ENCODE measurements at places on chromosomes 2 and 18.

GRCh38 chr2:160561551-160562295, 68.1 kb upstream of the RBMS1 start:
- no peak for DNase-seq

DNA sequence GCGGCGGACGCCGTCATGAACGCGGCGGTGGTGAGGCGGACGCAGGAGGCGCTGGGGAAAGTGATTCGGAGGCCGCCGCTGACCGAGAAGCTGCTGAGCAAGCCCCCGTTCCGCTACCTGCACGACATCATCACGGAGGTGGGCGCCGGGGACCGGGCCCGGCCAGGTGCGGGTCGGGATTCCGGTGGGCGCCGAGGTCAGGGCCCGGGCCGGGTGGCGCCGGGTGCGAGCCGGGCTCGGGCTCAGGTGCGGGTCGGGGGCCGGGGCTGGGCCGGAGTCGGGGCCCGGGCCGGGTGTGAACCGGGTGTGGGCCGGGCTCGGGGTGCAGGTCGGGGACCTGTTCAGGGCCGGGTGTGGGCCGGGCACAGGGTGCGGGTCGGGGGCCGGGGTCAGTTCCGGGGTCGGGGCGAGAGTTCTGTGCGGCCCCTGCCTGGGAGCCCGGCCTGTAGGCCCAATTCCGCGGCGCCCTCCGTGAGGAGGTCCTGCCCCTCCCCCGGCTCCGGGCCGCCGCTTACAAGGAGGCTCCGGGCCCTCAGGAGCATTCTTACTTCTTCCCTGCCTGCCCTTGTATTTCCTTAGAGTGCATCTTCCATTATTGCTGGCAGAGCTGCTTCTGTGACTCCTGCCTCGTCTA, 447 bp downstream of the TRAF3IP1 start:
- no peak for DNase-seq

- DNase-seq = no peak
Measured at GRCh38 chr2:21812766-21813165, 689.0 kb downstream of the TDRD15 start.

- DNase-seq = no peak
Measured at GRCh38 chr2:42804338-42804737, 12.0 kb upstream of the HAAO start.

DNA sequence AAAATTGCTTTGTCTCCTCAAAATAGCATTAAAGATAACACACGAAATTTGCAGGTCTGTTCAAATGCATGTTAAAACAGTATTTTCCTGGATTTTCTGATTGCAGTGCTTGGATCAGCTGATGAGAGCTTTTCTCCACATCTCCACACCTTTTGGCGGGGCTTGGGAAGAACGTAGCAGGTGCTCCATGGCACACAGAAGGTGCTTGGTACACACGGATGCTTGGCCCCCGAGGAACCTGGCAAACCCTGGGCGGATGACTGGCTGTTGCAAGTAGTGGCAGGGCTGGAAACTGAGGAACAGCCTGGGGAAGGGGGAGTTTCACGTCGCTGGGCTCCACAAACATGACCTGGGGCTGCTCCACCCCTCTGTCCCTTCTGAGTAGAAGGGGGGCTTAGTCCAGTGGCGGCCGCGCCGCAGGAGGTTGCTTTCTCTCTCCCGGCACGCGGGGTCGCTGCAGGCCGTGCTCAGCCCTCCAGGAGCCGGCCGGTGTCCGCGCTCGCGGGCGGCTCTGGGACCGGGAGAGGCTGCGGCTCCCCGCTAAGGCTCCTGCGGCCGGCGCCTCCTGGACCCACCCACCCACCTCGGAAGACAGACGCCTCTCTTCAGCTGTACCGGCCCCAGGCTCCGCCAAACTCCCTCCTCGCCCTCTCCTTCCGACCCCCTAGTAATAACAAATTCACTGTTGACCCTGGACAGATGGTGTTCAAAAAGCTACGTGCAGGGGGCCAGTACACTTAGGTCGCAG, 69.3 kb downstream of the MARCO start:
- DNase-seq = no peak

DNA sequence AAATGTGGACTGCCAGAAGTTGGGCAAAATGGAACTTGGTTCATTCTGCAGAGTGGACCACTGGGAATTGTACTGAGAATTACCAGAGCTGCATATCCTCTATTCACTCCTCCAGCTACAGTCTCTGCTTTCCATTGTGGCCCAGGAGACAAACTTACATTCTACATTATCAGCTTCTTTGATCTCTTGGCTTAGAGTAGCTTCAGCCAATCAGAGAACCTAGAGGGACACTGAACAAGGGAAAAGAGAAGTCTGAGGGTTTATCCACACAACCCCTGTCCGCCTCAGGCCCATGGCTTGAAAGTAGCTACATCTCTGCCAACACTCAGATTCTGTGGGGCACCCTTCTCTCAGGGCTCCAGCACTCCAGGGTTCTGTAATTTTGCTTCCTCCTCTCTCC, 251.1 kb downstream of the TRIB2 start:
- no peak for DNase-seq

GRCh38 chr18:47679864-47680263, 250.6 kb downstream of the SMAD2 start:
- no peak for DNase-seq

DNA sequence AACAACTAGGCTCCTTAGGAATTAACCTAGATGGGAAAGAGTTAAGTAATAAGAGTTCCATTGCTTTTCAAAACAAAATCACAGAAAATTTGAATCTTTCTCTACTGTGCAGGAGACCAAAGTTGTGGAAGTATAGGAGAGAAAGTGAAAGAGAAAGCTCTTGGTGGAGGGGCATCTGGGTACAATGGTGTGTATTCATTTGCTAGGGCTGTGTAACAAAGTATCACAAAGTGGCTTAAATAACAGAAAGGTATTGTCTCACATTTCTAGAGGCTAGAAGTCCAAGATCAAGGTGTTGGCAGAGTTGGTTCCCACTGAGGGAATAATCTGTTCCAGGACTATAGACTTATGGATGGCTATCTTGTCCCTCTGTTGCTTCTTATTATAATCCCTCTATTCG, 50.5 kb upstream of the GORASP2 start:
- DNase-seq = no peak

GRCh38 chr2:218783688-218784087, 1.7 kb downstream of the CYP27A1 start:
- DNase-seq = no peak

- no peak for DNase-seq
Measured at GRCh38 chr18:6842081-6842480, 112.6 kb downstream of the ARHGAP28 start.

DNA sequence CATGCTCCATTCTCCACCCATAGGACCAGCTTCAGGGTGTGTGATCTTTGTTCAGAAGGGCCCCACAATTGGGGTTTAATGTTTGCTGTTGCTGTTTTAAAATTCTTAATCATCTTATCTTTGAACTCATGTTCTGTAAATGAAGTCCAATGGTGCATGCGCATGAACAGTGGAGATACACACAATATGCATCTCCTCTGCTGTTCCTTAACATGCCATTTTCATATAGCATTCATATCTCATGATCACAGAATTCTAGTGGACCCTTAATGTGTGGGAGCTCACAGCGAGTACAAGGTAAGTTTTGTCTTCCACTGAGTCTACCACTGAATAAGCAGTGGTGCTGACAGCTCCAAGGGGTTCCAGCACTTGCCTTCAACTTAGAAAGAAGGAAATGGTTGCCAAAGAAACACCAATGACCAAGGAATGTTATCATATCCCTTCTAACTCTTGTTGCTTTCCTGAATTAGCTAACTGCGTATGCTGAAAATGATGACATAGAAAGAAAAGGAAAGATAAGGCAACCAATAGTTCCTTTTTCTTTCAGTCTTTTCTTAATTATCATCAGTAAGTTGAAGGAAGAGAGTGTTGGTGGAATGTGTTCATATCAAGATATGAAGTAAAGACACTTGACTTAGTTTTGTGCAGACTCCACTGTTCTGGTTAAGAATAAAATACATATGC, 258.9 kb upstream of the FBXO11 start:
- no peak for DNase-seq

DNA sequence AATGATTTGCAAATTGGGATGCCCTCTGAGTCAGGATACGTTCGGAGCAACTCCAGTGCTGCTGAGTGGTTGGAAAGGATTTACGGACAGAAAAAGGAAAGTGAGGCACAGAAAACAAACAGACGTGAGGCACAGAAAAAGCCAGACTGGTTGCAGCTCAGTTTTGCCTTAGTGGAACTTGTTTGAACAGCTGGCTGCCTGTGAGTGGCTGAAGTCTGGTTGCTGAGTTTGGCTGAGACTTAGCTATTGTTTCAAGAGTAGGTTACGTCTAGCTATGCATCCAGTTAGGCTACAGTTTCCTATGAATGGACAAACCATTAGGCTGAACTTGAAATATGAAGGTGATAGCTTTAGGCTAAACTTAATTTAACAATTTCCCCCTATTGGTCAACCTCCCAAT, 256.6 kb downstream of the VAPA start:
- no peak for DNase-seq

GRCh38 chr2:81437456-81438000, 1133.0 kb upstream of the LRRTM1 start:
- DNase-seq = no peak

- no peak for DNase-seq
Measured at GRCh38 chr18:56835331-56835730, 184.2 kb downstream of the WDR7 start.

- DNase-seq = no peak
Measured at GRCh38 chr2:4354164-4354563, 650.8 kb downstream of the DCDC2C start.

DNA sequence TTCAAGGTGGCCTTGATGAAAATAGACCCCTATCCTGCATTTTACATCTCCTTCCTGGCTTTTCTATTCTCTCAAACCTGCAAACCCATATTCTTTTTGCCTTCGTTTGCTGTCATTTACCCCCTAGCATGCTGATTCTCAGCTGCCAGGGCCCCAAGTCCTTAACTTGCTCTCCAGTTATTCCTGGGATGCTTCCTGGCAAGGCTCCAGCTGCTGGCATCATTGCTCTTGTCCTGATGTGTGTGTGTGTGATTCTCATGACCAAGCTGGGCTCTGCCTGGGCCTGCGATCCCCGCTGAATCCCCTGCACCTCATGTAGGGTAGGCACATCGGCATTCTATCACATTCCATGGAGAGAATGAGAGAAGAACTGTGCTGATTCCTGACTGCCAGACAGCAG, 11.9 kb downstream of the NPAS2 start:
- no peak for DNase-seq

- DNase-seq = no peak
Measured at GRCh38 chr2:77104554-77104953, 417.6 kb downstream of the LRRTM4 start.

DNA sequence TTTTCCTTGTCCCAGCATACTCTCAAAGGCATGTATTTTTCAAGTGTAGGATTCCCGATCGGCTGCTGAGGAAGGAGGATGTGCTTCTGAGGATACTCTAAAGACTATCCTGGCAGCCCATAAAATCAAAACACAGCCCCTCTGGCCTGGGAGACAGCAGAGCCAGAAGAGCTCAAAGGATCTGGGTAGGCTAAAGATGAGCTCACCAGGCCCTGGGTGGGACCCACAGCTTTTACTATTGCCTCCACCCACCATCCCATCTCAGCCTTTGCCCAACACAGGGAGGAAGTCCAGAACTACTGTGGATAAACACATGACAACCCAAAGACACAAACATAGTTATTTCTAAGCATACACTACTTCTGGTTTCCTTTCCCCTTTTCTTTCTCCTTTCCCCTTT, 79.1 kb upstream of the ZFP36L2 start:
- no peak for DNase-seq

GRCh38 chr2:190979906-190980629, 33.9 kb downstream of the STAT1 start:
- DNase-seq = no peak

DNA sequence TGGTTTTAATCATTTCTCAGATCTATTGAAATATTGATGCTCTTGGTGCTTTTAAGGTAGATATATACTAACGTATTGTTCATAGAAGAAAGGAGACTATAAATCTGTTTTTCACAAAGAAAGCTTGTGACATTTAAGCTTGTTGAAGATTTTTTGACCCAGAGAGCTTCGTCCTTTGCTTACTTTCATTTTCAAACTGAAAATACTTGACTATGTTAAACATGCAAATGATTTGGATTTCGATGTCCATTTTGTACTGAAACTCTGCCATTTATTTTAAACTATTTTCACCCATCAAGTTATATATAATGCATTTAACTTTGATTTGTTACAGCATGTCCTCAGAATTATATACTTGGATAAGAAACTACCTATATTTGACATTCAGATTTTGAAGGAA, 85.2 kb downstream of the SLC4A10 start:
- DNase-seq = no peak

DNA sequence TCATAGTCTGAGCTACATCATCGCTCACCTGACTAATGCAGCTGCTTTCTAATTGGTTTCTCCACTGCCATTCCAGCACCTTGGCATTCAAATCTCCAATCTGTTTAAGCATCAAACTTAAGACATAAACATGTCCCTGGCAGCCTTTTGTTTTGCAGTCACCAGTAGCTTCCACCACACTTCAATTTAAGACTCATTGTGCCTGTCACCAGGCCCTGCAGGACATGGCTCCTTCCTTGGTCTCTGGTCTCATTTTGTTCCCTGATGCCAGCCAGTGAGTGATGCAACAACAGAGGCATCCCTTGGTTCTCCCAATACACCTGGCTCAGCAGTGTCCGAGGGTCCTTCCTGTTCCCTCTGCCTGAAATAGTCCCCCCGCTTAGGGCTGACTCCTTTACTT, 292.4 kb upstream of the PXDN start:
- no peak for DNase-seq

GRCh38 chr2:174586418-174587295, 10.9 kb downstream of the WIPF1 start:
- DNase-seq = no peak

GRCh38 chr2:38933653-38934052, 44.0 kb downstream of the ARHGEF33 start:
- no peak for DNase-seq

DNA sequence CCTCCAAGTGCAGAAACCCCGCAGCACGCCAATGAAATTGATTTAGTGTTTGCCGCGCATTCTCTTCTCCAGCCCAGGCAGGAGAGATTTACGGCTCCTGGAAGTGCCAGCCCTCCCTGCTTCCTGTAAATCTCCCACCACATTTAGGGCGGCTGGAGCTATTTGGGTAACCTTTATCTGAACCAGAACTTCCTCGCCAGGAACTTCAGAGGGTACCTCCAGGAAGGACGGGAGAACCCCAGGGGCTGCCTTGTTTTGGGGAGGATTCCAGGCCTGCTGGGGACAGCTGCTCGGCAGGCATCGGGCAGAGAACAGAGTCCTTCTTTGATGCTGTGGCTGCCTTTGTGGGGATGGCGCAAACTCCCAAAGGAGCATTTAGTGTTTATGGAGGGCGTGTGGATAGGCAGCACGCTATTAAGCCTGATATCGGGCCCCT, 122.0 kb upstream of the MYCN start:
- no peak for DNase-seq

DNA sequence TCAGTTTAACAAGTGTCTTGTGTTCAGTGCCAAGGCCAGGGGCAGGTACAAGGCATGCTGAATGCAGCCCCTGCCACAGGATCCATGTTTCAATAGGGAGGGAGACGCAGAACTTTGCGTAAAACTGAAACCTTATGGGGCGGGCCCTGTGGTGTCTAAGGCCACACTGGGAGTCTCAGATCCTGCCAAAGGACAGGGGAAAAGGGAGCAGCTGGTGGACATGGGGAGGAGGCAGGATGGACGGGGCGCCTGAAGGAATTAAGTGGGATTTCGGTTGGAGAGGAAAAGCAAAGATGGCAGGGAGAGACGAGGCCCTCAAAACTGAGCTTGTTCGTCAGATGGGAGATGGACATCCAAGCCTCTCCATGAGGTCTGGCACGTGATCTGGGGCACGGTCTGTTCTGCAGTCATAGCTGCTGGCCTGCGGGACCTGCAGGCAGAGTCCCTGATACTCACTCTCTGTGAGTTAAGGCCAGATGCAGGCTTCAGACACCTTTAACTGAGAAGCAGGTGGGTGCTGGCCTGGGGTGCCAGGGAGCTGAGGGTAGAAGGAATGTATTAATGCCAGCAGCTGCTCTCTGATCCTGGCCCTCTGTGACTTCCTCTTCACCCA, 48.8 kb downstream of the TCF7L1 start:
- DNase-seq = no peak

All from cortex of kidney (tissue), 1 donor.